ENCODE measurements at places on chromosomes 3 and 15.
A peak's percentile ranks its signal among the peaks of the same experiment; 100 is the strongest.

DNA sequence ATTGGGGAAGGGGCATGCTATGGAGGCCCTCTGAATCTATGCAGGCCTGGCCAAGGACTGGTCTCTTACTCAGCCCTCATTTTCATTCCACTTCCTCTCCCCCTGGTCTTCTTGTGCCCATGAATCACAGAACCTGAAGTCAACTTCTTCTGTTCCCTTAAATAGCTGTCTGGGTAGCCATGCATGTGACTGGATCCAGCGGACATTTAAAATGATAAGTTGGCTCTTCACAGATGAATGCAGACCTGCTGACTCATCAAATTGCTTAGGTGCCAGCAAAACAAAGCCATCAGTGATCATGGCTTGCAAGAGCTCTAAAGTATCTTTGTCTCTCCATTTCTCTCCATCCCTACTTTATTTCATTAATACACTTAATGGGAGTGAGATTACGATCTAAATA lies 90.1 kb upstream of the CADPS start:
- DNase-seq: no peak

GRCh38 chr3:125480656-125481374 lies 39.2 kb downstream of the SNX4 start:
- no peak for DNase-seq

GRCh38 chr3:3082234-3082924 lies 27.8 kb downstream of the IL5RA start:
- DNase-seq: no peak

DNA sequence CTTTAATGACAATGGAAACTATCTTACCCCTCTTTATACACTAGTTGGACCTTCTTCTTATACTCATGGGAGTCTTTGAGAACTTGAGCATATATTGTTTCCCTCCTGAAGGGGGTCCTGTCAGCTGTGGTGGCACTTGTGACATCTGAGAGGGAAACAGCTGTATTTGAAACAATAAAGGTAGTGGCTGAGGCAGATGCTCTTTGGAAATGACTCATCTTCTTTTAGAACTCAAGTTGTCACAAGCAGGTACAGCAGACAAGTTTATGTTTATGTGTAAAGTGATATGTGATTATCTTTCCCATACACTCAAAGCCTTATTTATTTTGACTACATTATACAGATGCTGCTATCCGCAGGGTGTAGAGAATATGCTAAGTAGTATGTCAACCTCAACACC lies 220.0 kb upstream of the GRM7 start:
- no peak for DNase-seq

- DNase-seq: no peak
Observed at GRCh38 chr3:168396861-168397260, 301.1 kb upstream of the GOLIM4 start.

DNA sequence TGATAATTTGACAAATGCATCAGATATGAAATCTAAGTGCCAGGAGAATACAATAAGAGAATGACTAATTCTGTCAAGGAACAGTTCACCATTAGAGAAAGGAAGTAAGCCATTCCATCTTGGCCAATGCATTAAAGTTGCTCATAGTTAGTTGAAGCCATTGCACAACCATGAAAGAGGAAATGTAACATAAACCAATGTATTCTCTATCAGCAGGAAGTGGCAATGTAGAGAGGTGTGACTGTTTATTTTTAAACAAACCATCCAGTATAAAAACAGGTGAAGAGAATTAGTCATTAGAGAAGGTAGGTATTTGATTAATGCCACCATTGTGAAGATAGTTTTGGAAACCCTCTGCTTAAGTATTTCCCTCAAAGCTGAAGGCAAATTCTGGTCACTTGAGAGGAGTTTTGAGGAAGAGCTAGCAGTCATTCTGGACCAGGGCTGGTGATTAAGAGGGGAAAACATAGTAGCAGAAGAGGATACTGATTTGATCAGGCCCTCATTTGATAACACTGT lies 10.7 kb upstream of the ANXA2 start:
- DNase-seq: no peak

DNA sequence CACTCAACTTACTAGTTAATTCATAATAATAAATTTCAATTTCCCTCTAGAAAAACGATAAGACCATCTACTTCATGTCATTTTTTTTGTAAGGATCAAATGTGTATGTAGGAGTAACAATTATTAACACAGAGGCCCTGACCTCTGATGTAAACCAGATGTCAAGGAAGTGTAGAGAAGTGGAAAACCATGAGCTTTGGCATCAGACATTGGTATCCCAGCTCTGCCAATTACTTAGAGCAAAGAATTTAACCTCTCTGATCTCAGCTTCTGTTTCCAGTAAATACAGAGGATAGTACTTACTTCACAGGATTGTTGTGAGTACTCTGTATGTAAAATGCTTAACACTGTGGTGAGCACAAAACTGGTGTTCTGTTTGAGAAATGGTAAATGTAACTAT lies 17.5 kb downstream of the AQR start:
- DNase-seq: no peak

- no peak for DNase-seq
Observed at GRCh38 chr15:78320183-78320582, 20.0 kb upstream of the CRABP1 start.

DNA sequence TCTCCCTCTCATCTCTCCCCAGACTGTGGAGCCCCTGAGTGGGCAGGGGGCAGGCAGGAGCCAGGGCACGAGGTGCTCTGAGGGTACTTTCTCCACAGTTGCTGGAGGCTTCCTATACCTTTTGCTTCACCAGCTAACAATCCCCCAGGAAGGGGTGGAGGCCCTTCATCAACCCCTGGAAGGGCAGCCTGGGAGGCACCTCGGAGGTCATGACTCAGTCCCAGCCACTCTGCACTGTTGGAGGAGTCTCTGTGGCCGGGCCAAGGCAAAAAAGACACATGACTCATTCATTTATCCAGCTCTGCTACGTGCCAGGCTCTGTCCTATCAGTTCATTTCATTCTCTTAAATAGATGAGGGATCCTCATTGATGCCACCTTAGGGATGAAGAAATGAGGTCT lies 15.6 kb upstream of the KY start:
- no peak for DNase-seq

DNA sequence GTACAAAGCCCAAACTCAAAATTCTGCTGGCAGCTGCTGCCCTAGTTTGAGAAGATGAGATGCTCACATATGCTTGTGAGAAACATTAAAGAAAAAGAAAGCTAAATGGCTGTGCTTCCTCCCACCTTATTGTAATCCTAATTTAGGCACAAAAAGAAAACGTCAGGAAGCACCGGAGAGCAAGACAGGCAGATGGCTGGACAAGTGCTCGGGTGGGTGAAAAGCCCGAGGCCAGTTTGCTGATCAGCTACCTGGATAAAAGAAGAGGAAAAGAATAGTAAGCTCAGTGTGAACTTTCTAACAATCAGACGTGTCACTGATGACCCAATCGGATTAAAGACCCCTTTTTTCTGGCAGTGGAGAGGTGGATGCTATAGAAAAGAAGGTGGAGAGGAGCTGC lies 368.0 kb upstream of the ATP10A start:
- DNase-seq: no peak

GRCh38 chr3:107412376-107412775 lies 35.1 kb downstream of the CCDC54 start:
- DNase-seq: no peak

DNA sequence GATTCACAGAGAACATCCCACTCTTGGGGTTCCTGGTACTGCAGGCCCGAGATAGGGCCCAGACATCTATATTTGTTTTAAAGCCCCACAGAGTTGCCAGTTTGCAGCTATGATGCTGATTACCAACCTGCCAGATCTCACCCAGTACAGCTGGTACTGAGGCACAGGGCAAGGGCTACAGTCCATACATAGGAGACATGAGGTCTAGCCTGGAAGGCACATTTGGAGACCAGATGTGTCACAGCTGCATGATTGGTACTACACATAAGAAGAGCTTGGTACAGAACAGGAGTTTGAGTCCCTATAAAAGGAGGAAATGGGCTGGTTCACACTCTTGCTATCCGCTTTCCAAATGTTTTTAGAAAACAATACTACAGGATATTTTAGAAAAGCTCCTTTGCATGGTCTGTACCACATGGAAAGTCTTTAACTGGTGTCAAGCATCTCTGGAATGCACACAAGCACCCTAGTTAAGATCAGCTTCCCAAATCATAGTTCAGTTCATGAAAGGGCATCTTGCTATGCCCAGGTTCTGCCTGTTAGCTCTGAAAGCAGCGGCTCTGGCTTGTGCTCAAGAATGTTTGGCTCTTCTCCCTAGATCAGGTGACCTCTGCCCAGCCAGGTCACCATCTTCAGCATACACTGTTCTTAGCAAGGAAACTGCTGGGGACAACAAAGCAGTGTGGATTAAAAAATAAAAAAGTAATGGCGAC lies 20.6 kb downstream of the MTMR14 start:
- DNase-seq: no peak

DNA sequence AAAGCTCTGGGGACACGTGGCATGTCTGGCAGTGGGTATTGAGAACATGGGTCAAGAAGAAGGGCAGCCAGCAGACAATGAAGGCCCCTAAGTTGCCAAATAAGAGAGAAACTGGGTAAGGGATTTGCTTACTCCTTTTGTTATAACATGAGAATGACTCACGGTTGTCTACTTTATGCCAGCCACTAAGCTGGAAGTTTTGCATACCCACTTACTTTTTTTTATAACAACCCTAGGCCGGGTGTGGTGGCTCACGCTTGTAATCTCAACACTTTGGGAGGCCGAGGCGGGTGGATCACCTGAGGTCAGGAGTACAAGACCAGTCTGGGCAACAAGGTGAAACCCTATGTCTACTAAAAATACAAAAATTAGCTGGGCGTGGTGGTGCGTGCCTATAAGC lies 50.0 kb downstream of the DRD3 start:
- DNase-seq: no peak

GRCh38 chr3:81955878-81956277 lies 194.4 kb upstream of the GBE1 start:
- no peak for DNase-seq

- no peak for DNase-seq
Observed at GRCh38 chr3:113288881-113289280, 77.5 kb downstream of the BOC start.

GRCh38 chr15:52370010-52370409 lies 74.4 kb upstream of the MYO5C start:
- DNase-seq: no peak

DNA sequence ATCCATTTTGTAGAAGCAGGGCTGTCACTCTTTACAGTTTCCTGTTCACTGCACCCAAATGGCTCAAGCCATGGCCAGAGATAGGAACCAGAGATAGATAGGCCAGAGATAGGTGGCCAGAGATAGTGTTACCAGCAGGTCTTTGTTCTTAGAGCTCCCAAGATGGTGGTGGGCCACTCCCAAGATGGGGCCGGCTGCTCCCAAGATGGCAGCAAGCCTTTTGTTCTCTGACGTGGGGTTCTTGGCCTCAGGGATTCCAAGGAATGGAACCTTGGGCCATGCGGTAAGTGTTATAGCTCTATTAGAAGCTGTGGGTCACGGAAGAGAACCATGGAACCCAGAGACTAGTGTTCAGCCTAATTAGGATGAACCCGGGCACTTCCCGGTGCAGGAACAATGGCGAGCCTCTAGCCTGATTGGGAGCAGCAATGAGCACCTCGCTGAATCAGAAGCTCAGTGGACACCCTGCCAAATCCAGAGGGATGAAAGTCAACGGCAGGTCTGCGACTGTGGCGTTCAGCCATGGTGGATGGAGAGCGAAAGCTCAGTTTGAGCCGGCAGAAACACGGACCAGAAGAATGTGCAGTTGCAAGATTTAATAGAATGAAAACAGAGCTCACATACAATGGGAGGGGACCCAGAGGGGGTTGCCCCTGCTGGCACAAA lies 45.0 kb upstream of the CD96 start:
- no peak for DNase-seq

DNA sequence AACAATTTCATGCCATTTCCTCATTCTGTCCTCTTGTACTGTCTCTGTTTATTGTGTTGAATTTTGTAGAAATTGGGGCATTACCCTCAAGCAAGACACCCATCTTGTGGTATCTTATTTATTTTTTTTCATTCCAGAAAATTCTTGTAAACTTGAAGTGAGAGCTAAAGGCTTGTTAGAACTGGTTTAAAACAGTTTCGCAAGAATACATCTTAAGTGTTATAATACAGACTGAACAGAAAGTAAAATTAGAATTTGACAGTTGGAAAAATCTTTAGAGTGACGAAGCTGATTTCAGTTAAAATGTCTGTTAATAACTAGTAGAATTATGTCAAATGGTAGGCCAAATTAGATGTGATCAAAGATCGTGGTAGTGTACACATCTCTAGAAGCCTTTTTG lies 26.9 kb downstream of the RNF13 start:
- no peak for DNase-seq

GRCh38 chr3:177758126-177758525 lies 560.8 kb upstream of the TBL1XR1 start:
- no peak for DNase-seq

GRCh38 chr3:16407366-16407765 lies 106.1 kb downstream of the RFTN1 start:
- no peak for DNase-seq

GRCh38 chr15:93983526-93983925 lies 247.8 kb upstream of the MCTP2 start:
- DNase-seq: no peak

- DNase-seq: no peak
Observed at GRCh38 chr3:76400141-76400540, 614.8 kb upstream of the ZNF717 start.

DNA sequence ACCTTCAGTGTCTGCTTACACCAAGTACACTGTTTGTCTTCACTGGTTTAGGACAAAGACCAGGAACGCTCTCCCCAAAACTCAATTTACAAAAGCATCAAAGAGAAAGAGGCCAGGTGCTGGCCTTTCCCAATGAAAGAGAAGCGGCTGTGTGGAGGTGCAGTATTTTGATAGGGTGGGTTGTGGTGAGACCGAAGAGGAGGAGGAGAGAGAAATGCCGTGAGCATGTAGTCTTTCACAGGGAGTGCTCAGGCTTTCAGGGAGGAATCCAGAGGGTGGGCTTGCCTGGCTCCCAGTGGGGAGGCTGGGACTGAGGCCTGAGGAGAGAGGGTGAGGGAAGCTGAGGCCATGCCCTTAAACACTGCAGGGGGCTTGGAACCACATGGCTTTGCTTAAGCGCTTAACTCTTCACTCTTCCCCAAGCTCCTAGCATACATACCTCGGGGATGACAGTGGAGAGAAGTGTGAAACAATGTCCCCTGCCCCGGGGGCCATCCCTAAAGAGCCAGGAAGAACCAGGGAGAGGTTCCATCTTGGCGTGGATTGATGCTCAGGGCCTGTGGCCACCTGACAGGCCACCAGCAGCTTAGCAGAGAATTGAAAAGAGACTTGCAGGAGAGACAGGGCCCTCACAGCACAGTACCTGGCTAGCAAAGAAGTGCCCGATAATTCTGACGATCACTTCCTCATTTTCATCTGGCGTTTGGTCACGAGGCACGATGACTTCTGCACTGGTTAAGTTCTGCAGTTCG lies 60.5 kb downstream of the SENP2 start:
- peak; percentile 75 for DNase-seq

- DNase-seq: no peak
Observed at GRCh38 chr15:48477795-48478360, 146.6 kb downstream of the DUT start.

- DNase-seq: no peak
Observed at GRCh38 chr3:194485468-194485880, 1.3 kb downstream of the ATP13A3 start.

DNA sequence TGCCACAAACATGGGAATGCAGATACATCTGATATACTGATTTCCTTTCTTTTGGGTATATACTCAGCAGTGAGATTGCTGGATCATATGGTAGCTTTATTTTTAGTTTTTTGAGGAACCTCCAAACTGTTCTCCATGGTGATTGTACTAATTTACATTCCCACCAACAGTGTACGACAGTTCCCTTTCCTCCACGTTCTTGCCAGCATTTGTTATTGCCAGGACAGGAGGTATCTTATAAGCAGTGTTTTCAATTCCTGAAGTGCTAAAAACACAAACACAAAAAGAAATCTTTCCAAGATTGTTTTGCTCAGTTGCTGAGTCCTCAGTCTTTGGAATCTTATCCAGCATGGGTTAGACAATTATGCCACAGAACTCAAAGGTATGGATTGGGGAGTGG lies 13.5 kb downstream of the GTF2E1 start:
- no peak for DNase-seq
